ENCODE measurements at places on chromosomes 6 and 20.

DNA sequence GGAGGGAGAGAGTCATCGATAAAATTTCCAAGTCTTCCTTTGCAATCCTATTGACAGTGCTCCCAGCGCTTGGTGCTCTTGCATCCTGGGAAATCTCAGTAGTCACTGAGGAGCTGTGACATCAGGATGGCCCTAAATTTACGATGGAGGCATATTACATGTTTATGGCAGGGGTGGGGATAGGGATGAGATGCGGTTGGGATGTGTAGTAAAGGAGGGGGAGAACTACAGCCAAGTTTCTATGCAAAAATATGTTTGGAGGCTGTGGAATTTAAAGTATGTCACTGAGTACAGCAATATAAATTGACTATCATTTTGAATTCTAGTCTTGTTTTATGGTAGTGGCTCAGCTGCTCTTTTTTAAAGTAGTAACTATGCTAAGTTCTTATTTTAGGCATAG is 544.9 kb downstream of the PKHD1 start:
- no peak for DNase-seq

DNA sequence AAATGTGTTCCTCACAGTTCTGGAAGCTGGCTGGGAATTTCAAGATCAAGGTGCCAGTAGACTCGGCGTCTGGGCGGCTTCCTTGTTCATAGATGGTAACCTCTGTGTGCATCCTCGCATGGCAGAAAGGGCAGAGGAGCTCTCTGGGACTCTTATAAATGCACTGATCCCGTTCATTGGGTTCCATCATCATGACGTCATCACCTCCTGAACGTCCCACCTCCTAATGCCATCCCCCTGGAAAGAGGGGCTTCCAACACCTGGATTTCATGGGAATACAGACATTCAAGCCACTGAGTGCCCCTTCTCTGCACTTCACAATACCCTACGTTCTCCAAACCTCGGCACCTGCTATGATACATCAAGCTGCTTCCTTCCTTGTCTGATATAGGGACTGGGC is 37.5 kb upstream of the THBS2 start:
- DNase-seq: no peak

DNA sequence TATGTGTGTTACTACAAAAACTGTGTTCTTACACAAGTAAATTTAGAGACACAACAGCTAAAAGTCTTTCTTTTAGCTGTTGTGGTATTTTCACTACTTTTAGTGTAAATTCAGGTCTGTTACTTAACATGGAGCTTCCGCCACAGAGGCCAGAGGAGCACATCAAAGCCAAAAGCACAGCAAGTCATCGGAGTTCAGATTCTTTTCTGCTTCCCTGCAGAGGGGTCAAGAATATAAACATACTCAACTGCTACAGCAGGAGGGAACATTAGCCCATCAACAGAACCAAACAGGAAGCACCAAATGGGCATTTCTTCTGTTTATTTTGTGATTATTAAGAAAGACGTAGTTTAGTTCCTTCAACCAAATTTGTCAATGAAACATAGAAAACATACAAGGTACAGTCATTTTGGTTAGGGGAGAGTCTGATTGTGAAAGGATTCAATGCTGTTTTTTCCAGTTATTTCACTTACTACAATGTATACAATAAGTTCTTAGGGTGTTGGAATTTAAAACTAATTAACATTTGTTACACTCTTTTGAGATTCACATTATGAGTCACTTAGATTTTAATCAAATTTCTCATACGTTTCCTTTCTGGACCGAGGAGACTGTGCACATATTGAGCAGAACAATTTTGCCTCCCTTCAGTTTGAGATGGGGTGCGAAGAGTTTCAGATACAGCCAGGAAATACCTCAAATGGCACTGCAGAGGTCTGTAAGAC is 42.8 kb upstream of the DSE start:
- no peak for DNase-seq

GRCh38 chr20:64142590-64142989 is 21.7 kb upstream of the MYT1 start:
- DNase-seq: no peak

GRCh38 chr6:22101163-22101562 is 195.7 kb downstream of the PRL start:
- DNase-seq: no peak

DNA sequence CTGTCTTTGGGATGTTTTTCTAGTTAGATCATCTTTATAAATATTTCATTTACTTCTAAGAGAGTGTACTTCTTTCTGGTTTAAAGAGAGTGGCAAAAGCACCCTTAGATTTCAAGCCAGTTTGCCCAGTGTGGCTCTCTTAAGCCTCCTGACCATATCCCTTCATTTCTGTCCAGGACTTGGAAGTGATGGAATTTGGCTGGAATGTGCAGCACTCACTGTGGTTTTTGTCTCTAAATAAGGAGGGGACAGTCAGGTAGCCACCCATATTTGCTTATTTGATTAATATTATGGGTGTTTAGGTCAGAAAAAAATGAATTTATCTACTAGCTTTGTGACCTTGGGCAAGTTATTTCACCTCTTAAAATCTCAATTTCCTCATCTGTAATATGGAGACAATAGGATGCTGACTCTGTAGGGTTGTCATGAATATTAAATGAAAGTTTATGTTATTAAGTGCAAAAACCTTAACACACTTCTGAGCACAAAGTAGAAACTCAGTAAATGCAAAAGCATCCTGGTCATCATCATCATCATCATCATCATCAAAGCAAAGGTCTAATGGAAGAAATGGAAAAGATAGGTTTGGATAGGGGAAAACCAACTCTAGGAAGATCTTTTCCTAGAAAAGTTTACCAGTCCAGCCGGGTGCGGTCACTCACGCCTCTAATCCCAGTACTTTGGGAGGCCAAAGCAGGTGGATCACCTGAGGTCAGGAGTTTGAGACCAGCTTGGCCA is 3.1 kb downstream of the CRYBG1 start:
- DNase-seq: no peak

Data from stimulated activated naive CD4-positive, alpha-beta T cell treated with Interleukin-2 at 50 U/mL for 16 hours (primary cell).